Fibroblast of skin of abdomen (primary cell): ENCODE measurements at places on chromosomes 5 and 9.

DNA sequence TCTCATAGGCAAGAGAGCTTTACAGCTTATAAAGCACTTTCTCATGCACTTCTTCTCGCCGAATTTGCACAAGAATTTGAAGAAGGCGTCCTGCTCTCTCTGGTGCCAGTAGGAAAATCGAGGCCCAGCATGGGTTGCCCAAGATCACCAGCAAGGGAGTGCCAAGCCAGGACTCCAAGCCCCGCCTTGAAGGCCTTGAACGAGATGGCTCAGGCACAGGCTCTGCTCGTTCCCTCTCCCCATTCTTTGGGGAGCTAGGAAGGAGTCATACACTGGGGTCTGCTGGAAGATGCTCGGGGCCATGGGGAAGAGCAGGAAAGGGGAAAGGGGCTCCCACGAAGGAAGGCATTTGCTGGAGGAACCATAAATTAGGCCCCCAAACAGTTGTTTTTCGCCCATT is 46.7 kb downstream of the PAX5 start:
- no peak for DNase-seq

- DNase-seq: no peak
These were observed 58.6 kb downstream of the KIAA1958 start for GRCh38 chr9:112545237-112545636.

GRCh38 chr9:131278702-131279111 is 2.4 kb upstream of the FAM78A start:
- no peak for DNase-seq

- no peak for DNase-seq
These were observed 211.7 kb downstream of the SNCAIP start for GRCh38 chr5:122523776-122524175.

DNA sequence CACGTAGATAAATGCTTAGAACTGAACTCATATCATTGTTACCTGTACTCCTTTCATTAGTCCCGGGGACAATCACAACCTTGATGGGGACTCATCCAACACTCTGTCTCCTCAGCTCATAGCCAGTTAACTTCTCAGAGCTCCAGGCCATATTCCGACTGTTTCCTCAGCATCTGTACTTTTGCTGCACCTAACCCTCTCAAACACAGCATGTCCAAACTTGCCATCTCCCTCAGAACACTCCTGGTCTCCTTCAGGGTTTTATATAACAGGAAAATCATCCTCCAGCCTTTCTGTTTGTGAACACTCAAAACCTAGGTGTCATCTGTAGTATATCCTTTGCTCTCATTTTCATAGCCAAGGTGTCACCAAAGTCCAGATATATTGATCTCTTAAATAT is 150.5 kb downstream of the CDH6 start:
- DNase-seq: no peak
